Stimulated activated CD8-positive, alpha-beta memory T cell treated with anti-CD3 and anti-CD28 coated beads, Interleukin-7, amount 100 ng/mL, for 24 hours (primary cell): ENCODE measurements at places on chromosomes 4 and X.

DNA sequence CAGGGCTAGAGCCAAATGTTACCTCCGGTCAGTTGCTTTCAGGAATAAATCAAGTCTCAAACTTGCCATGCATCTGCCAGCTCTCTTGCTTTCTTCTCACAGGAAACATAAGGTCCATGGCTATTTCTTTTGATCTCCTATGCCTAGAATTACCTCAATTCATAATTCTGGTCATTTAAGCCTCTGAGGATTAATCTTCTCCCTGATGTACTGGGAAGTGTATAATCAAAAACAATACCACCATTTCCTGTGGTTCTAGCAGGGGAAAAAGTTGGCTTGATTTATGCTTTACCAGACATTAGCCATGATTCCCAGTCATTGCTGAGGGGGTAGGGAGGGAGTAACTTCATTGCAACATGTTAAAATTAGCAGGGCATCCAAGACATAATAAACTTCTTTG is 268.7 kb upstream of the EMCN start:
- DNase-seq = no peak

GRCh38 chr4:105909787-105910281 is 14.6 kb downstream of the NPNT start:
- DNase-seq = no peak

GRCh38 chrX:45769761-45770582 is 569.3 kb upstream of the DIPK2B start:
- no peak for DNase-seq

DNA sequence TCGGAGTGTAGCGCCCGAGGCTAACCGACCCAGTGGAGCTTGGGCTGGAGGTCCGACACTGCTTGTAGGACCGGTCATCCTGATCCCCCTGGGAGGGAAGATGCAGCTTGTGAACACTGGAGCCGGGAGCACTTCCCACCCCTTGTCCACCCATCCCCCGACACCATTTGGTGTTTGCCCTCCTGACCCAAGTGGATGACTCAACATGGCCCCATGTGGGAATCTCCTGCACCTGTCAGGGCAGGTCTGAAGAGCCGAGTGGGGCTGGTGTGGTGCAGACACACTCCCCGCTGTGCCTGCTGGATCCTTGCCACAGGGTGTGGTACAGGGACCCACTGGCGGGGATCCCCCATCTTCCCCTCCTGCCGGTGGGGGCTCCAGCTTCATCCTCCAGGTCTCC is 90.0 kb upstream of the AFAP1 start:
- DNase-seq = no peak

DNA sequence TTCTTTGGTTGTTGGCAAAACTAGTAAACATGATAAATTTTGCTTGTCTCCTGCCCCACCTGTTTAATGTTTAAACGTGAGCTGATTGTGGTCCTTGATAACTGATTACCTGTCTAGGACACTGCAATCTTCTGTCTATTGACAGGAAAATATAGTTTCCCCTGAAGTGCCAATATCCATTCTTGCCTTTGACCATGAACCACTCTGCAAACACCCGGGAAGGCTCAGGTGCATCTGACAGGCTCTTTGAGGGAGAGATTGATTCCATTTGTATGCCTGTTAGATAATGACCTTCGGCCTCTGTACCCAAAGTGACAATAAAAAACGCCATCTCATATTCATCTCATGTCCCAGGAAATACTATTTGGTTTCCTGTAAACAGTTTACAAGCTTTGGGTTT is 453.0 kb downstream of the CENPC start:
- DNase-seq = no peak

DNA sequence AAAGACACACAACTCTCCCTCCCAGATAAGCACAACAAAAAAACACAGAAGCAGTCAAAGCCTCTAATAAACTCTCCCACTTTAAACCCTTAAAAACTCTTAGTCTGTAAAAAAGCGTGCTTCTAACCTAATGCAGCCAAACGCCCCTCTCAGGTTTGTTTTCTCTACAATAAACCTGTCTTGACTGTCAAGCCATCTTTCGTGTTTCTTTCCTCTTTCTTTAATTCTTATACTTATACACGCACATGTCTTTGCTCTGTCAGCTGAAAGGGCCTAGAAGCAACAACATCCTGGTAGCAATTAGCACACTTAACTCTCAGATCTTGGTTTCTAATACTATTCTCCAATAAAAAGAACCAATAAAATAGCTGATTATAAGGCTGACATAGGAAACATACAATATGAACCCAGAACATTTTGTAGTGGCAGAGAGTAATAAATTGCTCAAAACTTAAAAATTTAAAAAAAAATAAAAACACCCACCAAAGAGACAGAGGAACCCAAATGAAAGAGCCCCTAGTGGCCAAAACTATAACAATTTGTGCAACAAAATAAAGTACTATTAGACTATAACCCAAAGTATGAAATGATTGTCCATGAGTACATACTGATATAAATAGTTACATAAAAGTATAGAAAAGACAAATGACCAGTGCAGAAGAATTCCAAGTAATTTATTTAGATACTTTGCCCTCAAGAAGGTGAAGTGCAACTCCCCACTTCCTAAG is 440.4 kb upstream of the ADGRL3 start:
- no peak for DNase-seq

- DNase-seq = no peak
These were observed 448.9 kb downstream of the FSTL5 start for GRCh38 chr4:161714931-161715330.

GRCh38 chr4:52372269-52372668 is 286.8 kb downstream of the USP46 start:
- no peak for DNase-seq

- no peak for DNase-seq
These were observed 2.8 kb downstream of the KIT start for GRCh38 chr4:54660591-54660990.

GRCh38 chr4:38189445-38189844 is 229.2 kb downstream of the PTTG2 start:
- no peak for DNase-seq

- no peak for DNase-seq
These were observed 166.7 kb downstream of the SH3KBP1 start for GRCh38 chrX:19720661-19721060.

- no peak for DNase-seq
These were observed 8.5 kb downstream of the UGT2B7 start for GRCh38 chr4:69104719-69105275.

DNA sequence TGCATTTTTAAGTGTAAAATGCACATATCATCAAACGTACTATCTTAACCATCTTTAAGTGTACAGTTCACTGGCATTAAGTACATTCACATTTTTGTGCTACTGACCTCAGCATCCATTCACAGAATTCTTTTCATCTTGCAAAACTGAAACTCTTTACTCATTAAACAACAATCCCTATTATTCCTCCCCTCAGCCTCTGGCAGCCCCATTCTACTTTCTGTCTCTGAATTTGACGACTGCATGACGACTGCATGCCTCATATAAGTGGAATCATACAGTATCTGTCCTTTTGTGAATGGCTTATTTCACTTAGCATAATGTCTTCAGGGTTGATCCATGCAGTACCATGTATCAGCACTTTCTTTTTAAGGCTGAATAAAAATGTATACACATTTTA is 38.7 kb downstream of the CNKSR2 start:
- no peak for DNase-seq

GRCh38 chr4:25842229-25842845 is 20.5 kb downstream of the SEL1L3 start:
- DNase-seq = no peak

DNA sequence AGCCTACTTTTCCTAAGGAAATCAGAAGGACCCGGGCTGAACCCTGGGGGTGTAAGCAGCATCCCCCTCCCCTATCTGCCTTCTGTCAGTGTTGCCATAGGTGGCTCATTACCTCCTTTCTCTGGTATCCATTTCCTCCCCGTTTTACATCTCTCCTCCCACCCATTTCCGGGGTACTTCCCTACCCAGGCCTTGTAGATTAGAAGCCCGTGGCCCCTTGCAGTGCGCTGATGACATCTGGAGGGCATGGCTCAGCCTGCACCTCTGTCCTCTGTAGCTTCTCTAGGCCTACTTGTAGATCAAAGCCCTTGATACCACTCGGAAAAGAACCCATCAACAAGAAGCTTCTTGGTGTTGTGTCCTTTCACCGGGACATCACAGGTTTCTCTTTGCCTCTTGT is 71.8 kb downstream of the NBDY start:
- no peak for DNase-seq

- no peak for DNase-seq
These were observed 32.9 kb upstream of the PGM2 start for GRCh38 chr4:37793562-37793961.

DNA sequence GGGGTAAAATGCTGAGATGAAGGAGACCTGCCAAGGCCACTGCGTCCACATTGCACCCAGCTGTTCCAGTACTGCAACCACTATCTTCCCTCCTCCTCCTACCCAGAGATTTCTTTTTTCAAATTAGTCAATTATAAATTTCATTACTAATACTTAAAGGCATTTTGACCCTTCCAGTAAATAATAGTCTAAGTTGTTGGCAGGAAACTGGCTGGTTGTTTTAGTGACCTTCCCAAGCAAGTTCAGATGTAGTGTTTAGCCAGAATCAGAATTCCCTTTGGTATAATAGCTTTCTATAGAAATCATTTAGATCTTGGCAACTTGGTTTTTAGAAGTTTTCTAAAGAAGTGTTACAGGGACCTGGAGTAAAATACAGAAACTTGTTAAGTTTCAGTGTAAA is 66.0 kb downstream of the AASDH start:
- DNase-seq = no peak

GRCh38 chr4:167183036-167183435 is 51.3 kb downstream of the SPOCK3 start:
- no peak for DNase-seq

GRCh38 chr4:10593130-10593529 is 91.4 kb downstream of the CLNK start:
- DNase-seq = no peak

GRCh38 chr4:80094191-80094590 is 21.2 kb upstream of the ANTXR2 start:
- DNase-seq = no peak

DNA sequence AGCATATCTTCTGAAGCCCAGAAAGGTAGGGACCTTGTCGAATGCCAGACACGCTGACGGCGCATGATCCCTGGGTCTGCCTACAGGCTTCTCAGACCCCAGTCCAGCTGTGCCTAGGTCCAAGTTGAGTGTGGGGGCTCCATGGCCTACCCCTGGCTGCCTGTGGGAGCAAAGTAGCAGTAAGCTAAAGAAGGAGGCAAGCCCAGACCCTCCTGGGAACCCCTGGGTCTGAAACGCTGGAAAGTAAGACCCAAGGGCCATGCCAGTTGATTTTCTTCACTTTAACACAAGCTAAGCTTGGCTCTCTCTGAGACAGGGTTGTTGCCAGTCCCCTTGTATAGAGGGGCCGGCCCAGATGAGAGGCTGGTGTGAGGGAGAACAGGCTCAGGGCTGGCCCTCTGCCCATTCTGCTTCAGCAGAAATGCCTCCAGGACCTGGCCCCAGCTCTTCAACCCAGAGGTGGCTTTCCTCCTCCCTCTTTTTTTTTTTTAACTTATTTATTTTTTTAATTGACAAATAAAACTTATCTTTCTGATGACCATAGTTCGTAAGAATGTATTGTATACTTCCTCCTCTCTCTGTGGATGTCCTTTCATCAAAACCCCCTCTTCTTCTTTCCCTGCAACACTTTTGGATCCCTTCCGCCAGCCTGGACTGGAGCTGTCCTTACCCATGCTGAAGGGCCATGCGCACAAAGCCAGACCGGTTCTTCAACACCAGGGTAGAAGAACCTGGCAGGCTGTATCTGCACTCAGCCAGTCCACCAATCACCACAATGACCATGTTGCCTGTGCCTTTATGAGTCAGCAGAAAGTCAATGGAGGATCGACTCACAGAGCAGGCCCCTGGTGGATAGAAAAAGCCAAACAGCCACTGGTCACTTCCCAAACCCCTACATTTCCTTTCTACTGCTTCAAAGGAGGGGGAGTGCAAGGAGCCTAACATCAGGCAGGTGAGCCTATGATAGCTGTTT is 7.1 kb downstream of the AWAT2 start:
- DNase-seq = no peak

GRCh38 chr4:20256381-20256881 is 4.7 kb downstream of the SLIT2 start:
- no peak for DNase-seq

GRCh38 chr4:168551211-168551610 is 54.4 kb downstream of the PALLD start:
- no peak for DNase-seq

DNA sequence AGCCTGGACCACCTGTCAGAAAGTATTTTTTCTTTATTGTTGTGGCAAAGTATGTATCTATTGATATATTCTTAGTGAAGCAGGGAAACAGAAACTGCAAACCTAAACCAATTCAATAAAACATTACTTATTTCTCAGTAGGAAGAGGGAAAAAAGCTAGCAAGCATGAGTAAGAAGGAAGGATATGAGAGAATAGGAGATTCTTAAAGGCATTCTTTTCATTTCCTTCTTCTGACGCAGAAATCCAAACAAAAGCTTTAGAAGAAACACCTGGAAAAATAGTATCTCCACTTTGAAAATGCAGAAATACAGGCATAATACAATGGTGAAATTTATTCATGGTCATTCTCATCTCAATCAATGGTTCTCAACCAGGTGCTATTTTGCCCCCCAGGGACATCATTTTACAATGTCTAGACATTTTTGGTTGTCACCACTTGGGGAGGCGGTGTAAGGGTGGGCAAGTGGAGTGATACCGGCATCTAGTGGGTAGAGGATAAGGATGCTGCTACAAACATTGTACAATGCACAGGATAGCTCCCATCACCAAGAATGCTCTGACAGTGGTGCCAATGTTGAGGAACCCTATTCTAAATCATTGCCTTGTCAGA is 21.7 kb upstream of the ATXN3L start:
- no peak for DNase-seq

- DNase-seq = no peak
These were observed 409.8 kb upstream of the GALNT7 start for GRCh38 chr4:172758586-172759340.

GRCh38 chr4:62531264-62531663 is 1331.1 kb downstream of the ADGRL3 start:
- DNase-seq = no peak

GRCh38 chr4:6824772-6825402 is 42.4 kb downstream of the KIAA0232 start:
- no peak for DNase-seq

DNA sequence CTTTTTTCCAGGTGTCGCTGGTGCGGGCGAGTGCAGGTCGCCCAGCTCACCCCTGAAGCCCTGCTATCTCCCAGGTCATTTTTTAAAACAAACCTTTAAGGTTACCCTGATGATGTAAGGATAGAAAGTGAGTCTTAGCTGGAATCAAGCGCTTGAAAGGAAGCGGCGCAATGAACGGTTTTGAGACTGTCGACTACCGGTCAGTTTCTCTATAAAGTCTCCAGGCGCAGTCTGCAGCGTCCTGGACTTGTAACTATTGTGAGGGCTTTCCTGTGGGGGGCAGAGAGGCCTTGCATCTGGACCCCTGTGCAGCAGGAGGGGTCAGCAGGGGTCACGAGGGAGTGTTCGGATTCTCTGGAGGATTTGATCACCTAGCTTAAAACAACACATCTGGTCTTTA is 1.6 kb downstream of the KIT start:
- no peak for DNase-seq

DNA sequence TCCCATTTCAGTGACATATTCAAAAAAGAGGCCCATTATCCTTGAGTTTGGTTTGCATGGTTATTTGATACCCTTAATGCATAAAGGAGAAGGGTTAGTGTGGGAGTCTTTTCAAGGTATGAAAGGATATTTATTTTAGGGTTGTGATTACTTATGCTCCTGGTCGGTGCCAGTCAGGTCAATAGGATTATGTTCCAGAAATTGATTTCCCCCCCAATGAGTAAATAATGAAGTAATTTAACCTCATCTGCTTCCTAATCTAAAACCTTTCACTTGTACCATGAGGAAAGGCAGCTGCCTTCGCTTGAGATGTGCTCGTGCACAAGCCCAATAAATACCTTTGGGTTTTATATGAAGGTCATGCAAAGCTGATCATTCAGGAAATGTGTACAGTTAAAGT is 55.0 kb upstream of the NR0B1 start:
- DNase-seq = no peak
